Ovary (tissue), 10 donors: ENCODE measurements at places on chromosomes 13 and 19.
A peak's percentile ranks its signal among the peaks of the same experiment; 100 is the strongest.

- no peak for DNase-seq
Observed at GRCh38 chr19:23183251-23183650, 66.4 kb downstream of the ZNF730 start.

DNA sequence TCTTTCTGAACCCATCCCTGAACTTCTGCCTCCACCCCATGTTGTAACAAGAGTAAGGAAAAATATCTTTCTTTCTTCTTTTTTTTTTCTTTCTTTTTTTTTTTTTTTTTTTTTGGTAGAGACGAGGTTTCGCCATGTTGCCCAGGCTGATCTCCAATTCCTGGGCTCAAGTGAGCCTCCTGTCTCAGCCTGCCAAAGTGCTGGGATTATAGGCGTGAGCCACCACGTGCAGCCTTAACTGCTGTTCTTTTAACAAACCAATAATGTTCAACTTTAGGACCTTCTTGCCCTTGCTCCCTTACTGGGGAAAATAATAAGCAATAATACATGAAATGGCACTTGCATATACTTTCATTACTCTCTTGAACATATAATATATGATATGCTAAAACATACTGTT is 19.6 kb downstream of the GPR183 start:
- DNase-seq: no peak

DNA sequence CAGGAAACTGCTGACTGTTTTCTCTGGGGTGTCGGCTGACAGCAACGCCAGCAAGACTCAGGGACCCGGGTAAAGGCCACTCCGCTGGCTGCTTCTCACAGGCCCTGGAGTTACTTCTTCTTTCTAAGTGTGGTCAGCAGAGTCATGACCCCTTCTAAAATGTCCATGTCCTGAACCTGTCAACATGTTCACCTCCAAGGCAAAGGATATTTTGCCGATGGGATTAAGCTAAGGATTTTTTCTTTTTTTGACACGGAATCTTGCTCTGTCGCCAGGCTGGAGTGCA is 7.9 kb downstream of the PEX11G start:
- no peak for DNase-seq

DNA sequence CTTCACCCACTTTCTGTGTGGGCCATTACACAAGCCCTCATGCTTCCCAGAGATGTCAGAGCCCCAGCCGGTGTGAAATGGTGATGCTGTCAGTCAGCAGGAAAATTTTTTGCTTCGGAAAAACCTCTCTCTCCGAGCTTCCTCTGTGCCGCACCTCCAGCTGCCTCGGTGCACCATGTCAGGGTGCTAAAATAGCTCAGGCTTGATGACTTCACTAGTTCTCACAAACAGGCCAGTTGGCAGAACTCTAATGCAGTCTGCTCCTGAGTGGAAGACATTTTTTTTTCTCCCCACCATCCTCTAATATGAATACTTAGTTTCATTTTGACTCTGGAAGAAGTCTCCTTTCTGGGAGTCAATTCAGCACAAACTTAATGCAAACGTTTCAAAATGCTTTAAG is 71.3 kb downstream of the KLF12 start:
- DNase-seq: peak; percentile 33

DNA sequence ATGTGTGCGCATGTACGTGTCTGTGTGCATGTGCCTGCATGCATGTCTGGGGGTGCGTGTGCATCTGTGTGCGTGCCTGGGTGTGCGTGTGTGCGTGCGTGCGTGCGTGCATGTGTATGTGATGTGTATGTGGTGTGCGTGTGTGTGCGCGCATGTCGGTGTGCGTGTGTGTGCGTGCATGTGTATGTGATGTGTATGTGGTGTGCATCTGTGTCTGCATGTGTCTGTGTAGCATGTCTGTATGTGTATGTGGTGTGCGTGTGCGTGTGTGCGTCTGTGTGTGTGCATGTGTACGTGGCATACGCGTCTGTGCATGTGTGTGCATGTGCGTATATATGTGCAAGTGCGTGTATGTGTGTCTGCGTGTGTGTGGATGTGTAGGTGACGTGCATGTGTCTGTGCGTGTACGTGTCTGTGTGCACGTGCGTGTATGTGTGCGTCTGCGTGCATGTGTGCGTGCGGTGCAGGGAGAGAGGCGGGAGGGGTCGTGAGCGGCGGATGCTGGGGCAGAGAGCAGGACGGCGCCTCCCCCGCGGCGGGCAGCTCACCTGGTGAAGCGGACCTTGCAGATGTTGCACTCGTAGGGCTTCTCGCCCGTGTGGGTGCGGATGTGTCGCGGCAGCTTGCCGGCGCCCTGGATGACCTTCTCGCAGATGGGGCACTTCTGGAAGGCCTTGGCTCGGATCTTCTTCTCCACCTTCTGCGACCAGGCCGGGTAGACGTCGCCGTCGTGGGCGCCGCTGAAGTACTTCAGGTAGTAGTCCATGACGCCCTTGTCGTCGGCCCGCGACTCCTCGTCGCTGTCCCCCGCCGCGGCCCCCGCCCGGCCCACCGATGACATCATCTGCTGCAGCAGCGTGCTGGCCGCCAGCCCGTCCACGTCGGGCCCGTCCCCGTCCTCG is 13.0 kb downstream of the ZBTB7A start:
- no peak for DNase-seq

DNA sequence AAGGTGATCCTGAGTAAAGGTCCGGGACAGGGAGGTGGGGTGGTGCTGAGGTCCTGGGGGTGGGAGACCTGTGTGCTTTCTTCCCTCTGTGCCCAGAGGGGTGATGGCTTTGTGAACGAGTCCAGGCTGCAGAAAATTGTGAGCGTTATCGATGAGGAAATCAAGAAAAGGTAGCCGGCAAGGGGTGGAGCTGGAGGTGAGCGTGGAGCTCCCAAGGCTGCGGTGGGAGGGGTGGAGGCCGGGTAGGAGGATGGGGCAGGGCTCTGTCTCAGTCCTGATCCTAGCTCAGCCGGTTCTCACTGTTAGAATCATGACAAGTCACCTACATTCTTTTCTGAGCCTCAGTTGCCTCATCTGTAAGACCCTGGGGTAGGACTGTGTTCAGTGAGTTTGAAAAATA is 4.0 kb downstream of the SELENOV start:
- DNase-seq: no peak

GRCh38 chr13:48302871-48303358 is 636 bp upstream of the RB1 start:
- no peak for DNase-seq

GRCh38 chr13:24625870-24626849 is 54.0 kb upstream of the ATP12A start:
- no peak for DNase-seq

DNA sequence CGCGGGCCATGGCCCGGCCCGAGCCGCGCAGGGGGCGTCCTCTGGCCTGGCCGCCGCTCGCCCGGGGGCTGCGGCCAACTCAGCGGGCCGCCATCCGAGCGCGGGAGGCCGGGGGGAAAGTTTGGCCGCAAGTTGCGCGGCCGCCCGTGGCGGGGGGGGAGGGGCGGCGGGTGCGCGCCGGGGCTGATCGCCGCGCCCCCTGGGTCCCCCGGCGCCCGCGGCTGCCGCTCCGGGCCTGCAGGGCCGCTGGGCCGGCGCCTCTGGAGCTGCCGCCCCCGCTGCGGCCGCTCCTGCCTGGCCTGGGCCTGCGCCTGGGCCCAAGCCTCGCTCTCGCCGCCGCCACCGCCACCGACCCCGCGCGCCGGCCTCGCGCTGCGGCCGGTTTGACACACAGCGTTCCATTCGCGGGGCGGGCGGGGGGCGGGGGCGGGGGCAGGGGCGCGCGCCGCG is at the start of gene NR2F6:
TSS of gene NR2F6 (minus strand) at position 385 of the 450 bp plus-strand sequence. CDS start 699 bp downstream, outside the sequence.
- no peak for DNase-seq

GRCh38 chr19:1481893-1482360 is 2.9 kb upstream of the C19orf25 start:
- peak; percentile 21 for DNase-seq

- DNase-seq: peak; percentile 99
Observed at GRCh38 chr13:45341034-45341798, at the start of gene TPT1. TSS of gene TPT1 (minus strand) at chr13:45341183. CDS start at chr13:45341069, 114 bp downstream.

- DNase-seq: peak; percentile 97
Observed at GRCh38 chr19:35140962-35141836, 1.9 kb upstream of the FXYD7 start.

GRCh38 chr19:33132021-33132420 is at the start of gene WDR88:
TSS of gene WDR88 (plus strand) at chr19:33132114. CDS start at chr19:33132170, 56 bp downstream.
- DNase-seq: no peak

DNA sequence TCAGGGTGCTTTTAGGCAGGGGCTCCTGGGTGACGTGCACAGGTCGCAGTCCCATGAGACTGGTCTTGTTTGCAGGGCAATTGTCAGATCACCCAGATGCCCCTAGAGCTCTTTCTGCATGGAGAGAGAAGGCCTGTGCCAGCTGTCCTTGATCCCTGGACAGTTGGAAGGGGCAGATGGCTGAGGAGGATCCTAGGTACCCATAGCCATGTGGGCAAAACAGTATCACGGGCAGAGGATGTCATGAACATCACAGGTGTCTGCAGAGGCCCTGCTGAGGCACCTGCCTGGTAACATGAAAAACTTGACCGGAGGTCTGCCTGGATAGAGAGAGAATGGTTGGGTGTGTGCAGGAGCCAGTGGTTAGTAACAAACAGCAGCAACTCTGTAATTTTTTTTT is 99.3 kb downstream of the ZNF536 start:
- no peak for DNase-seq

GRCh38 chr13:37375724-37376123 is 222.8 kb downstream of the POSTN start:
- no peak for DNase-seq

DNA sequence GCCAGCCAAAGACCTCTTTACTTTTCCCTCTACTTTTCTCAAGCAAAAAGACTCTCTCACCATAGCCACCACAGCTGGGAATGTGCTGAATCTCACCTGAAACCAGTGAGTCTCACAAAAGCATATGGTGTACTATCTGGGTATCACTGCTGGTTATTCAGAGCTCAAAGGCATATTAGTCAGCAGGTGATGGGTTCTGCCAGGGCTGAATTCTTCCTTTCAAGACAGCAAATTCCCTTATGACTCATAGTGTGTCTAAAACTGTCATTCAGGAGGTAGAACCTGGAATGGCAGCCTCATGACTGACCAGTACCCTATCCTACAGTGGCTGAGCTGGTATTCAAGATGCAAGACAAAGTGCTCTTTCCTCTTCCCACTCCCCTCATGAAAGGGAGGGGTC is 2859.1 kb downstream of the PCDH9 start:
- DNase-seq: no peak

GRCh38 chr13:95245071-95245470 is 56.2 kb downstream of the ABCC4 start:
- DNase-seq: no peak

DNA sequence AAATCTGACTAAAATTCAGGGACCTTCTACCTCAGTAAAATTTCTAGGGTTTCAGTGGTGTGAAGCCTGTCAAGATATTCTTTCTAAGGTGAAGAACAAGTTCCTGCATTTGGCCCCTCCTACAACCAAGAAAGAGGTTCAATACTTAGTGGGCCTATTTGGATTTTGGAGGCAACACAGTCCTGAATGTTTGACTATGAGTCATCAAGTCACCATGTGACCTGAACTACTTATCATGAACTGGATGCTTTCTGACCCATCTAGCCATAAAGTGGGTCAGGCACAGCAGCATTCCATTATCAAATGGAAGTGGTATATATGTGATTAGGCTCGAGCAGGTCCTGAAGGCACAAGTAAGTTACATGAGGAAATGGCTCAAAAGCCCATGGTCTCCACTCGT is 163.0 kb upstream of the IRS2 start:
- no peak for DNase-seq

- DNase-seq: no peak
Observed at GRCh38 chr19:35703343-35703742, 1.0 kb upstream of the ZBTB32 start.

DNA sequence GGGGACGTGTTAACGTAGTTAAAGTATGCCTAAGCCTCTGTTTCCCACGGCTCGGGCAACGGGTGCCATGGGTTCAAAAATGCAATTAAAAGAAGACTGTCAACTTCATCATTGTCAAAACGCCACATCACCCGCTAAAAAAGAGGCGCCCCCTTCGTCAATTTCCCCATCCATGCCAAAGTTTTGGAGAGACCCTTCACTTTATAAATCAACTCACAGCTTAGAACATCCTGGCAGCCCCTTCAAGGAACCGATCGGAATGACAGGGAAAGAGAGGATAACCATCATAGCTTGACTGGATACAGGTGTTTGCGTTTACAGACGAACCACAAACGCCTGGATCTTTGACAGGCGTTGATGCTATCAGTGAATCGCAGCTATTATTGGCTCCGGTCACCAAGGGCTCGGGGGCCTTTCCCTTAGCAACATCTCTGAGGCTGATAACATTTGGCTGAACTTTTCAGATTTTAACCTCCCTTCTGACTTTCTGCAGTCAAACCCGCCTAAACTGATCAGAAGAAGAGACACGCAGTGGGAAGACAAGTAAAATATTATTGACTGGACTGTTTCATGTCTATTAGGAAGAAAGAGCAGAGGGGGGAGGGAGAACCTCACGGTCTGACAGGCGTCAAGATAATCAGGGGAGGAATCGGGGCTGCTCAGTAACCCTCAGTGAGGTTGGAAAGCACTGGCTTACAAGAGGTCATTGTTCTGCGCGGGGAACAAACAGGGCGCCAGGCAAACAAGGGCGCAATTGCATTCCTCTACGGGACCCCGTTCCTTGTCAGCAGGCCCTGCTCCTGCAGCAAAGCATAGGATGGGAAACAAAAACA is 322.5 kb upstream of the ZNF507 start:
- DNase-seq: no peak

GRCh38 chr13:68692049-68692448 is 1415.6 kb upstream of the ATXN8OS start:
- DNase-seq: no peak

DNA sequence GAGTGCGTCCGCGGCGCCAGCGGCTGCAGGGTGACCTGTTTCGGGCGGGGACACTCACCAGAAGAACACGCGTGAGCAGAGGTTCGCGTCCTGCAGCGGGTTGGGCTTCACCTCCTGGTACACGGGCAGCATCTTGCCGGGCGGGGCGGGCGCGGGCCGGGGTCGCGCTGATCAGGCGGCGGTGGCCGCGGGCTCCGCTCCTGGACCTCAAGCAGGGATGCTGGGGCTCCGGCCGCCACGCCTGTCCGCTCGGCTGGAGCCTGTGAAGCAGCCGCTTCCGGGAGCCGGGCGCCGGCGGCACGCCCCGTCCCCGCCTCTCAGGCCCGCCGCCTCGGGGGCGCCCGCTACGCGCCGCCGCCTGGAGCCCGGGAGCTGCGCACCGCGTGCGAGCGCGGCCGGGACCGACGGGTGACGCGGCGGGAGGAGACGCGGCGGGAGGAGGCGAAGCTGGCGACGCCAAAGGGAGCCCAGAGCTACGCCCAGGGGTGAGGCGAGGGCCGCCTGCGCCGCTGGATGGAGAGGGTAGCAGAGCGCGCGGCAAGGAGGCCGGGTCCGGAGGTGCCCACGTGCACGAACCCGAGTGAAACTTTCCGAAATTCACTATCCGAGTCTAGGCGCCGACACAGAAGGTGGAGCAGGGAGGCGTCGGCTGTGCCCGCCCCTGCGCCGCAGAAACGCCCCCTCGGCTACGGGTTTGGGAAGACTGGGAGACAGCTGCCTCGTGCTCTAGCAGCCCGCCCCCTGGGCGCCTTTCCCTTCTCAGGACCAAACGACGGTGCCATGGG is at the start of gene ABCC4:
TSS of gene ABCC4 (minus strand) at position 269 of the 785 bp plus-strand sequence. CDS start at position 132, 137 bp downstream.
- DNase-seq: peak; percentile 58

DNA sequence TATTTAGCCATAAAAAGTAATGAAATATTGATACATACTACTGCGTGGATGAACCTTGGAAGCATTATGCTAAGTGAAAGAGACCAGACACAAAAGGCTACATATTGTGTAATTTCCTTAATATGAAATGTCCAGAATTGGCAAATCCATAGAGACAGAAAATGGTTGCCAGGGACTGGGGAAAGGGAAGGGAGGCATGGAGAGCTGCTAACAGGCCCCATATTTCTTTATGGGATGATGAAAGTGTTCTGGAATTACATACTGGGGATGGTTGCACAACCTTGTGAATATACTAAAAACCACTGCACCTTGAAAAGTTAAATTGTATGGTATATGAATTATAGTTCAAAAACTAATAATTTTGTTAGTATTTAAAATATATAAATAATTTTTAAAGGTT is 3.6 kb downstream of the IFT88 start:
- no peak for DNase-seq
